ENCODE measurements at places on chromosomes 7 and 10. TPM values are rescaled to one million over a fixed set of nuclear protein-coding genes. Genes with fewer than 3 reads are reported as not detected.

- DNase-seq = no peak
Observed at GRCh38 chr7:8146106-8146787, 115.7 kb downstream of the ICA1 start.

- DNase-seq = no peak
Observed at GRCh38 chr7:108051454-108051853, 48.5 kb upstream of the LAMB1 start.

DNA sequence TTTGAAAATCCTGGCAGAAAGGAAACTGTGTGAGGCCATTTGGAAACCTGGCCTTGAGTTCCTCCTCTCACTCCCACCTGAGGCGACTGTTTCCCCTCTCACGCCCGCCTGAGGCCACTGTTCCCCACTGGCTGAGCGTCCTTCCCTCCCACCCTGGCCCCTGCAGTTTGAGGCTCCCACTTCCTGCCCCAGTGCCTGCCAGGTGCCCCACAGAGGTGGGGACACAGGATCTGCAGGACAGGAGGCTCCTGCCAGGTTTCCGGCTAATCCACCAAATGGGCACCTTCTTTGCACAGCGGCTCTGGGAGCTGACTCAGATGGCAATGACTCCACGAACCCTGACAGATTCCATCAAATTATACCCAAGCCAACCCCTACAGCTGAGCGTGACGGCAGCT, 24.3 kb upstream of the LARP4B start:
- no peak for DNase-seq

- no peak for DNase-seq
Observed at GRCh38 chr7:130881799-130882141, 147.8 kb upstream of the KLF14 start.

- no peak for DNase-seq
Observed at GRCh38 chr7:47218378-47219176, 363.3 kb downstream of the TNS3 start.

DNA sequence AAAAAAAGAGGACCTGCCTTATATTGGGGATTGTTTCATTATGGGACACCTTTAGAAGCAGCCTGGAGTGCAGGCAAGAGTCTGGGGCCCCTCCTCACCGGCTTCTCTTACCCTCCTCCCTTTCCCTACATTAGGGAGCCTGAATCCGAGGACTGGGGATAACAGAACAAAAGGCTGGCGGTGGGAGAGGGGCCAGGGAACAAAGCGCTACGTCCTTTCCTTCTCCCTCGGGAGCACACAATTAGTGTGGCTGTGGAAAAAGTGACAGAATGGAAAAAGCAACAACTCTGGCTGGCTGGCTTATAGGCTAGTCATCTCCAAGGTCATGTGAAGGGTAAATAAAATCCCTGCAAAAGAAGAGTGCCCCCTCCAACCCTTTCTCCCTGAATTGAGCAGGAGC, 74.7 kb downstream of the LSM5 start:
- no peak for DNase-seq

DNA sequence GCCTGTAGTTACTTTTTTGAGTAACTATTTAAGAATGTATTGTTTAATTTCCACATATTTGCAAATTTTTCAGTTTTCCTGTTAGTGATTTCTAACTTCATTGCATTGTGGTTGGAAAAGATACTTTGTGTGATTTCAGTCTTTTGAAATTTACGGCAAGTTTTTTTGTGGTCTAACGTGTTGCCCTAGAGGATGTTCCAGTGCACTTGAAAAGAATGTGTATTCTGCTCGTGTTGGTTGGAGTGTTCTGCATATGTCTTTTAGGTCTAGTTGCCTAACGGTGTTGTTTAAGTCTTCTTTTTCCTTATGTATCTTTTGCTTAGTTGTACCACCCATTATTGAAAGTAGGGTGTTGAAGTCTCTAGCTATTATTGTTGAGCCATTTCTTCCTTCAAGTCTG, 59.7 kb downstream of the LCOR start:
- DNase-seq = no peak

DNA sequence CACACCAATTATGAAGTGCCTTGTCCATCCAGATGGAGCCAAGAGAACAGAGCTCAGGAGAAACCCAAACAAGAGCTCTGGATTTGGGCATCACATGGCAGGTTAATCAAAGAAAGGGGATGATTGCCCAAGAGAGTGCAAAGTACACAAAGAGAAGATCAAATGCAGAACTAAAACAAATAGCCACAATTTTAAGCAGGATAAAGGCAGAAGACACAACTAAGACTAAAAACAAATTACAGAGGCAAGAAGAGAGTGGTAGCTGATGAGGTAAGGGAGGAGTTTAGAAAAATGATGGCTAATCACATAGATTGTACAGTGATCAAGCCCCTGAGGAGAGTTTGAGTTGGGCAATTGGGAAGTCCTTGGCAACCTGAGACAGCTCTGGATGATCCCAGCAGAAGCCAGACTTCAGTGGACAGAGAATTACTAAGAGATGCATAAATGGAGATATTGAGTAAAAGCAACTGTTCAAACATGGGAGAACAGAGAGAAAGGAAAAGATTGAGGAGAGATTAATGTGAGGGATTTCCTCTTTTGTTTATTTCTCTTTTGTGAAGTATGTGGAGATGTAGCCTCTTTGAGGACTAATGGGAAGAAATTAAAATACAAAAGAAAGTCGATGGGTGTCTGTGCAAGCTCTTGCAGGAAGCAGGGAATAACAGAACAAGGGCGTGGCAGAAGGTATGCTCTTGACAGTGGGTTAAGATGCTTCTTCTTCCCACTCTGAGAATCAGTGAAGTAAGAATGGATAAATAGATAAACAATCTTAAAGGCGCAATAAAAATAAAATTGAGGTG, 101.9 kb downstream of the LRRN3 start:
- no peak for DNase-seq

DNA sequence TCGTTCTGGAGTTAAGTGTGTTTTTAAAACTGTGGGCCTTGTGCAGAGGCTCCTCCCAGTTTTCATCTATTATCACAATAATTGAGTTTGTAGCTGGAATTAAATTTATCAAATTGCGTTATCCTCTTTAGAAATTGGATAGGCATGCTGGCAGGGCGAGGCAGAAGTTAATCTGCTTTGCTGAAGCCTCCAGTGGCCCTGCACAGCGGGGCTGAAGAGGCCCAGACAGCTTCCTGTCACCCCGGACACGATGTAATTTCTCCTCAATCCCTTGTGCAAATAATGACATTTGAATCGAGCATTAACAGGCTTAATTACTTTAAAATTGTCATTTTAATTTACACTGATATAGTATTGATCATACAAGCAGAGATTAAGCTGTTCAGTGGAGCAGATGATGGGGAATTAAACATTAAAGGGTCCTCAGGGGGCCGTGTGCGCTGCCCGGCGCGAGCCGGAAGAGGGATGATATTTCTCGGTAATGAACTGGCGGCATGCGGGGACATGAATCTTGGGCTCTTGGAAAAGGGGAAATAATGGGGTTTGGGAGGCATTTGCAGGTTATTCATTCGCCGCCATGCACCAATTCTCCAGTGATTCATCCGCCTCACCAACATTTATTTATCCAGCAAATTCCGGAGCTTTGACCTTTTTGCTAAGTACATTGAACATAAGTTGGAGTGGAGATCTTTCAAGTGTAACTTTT, 118.5 kb downstream of the NKX6-2 start:
- DNase-seq = no peak

GRCh38 chr7:85561706-85562105, 374.9 kb upstream of the SEMA3D start:
- no peak for DNase-seq

- no peak for DNase-seq
Observed at GRCh38 chr7:87452279-87452678, 23.2 kb downstream of the ABCB4 start.

The INMT gene
- 0.14 TPM for polyA plus RNA-seq

The INPP5F gene
- 14.3 TPM for polyA plus RNA-seq

The SOSTDC1 gene
- polyA plus RNA-seq = not detected
